ENCODE measurements at places on chromosomes 7 and 10. TPM values are rescaled to one million over a fixed set of nuclear protein-coding genes. Genes with fewer than 3 reads are reported as not detected.

GRCh38 chr7:259751-260405, 30.1 kb upstream of the FOXL3 start:
- no peak for DNase-seq
- H3K36me3 ChIP-seq: peaks cover 18% of the 10 kb centered on the region
- no peaks in the 10 kb centered on the region for H3K27me3 ChIP-seq

DNA sequence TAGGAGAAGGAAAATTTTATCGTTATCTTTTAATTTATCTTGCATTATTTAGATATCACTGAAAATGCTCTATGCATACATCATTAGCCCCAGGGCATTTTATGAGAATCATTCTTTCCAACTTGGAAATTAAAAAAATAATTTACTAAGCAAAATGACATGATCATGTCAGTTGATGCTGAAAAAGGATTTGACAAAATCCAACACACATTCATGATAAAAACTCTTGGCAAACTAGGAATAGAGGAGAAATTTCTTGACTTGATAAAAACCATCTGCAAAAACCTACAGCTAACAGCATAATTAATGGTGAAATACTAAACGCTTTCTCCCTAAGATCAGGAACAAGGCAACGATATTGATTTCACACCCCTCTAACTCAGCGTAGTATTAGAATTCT, 40.2 kb upstream of the RSU1 start:
- H3K27ac ChIP-seq: no peak overlapping the region

The AGR3 gene
- 2.1 TPM for total RNA-seq

GRCh38 chr10:79223091-79224048, 123.9 kb upstream of the PPIF start:
- peaks cover 45% of the 10 kb centered on the region for H3K4me1 ChIP-seq
- H3K4me3 ChIP-seq: no peak overlapping the region
- peak overlapping the region; percentile 92 for H3K27ac ChIP-seq
- peaks cover 14% of the 10 kb centered on the region for H3K36me3 ChIP-seq
- H3K27me3 ChIP-seq: no peaks in the 10 kb centered on the region

The NUTM2E gene
- 0.78 TPM for total RNA-seq

- peaks cover 16% of the 10 kb centered on the region for H3K4me1 ChIP-seq
- H3K27me3 ChIP-seq: no peaks in the 10 kb centered on the region
- no peak overlapping the region for H3K4me3 ChIP-seq
- no peak for DNase-seq
- peaks cover 35% of the 10 kb centered on the region for H3K36me3 ChIP-seq
These were observed 16.2 kb downstream of the OPTN start for GRCh38 chr10:13115832-13116803.

GRCh38 chr7:150564006-150564405, 3.2 kb upstream of the GIMAP4 start:
- no peaks in the 10 kb centered on the region for H3K4me1 ChIP-seq
- no peak overlapping the region for H3K4me3 ChIP-seq
- no peak for DNase-seq
- H3K27ac ChIP-seq: no peak overlapping the region

The EMX2 gene
- 2.8 TPM for total RNA-seq

DNA sequence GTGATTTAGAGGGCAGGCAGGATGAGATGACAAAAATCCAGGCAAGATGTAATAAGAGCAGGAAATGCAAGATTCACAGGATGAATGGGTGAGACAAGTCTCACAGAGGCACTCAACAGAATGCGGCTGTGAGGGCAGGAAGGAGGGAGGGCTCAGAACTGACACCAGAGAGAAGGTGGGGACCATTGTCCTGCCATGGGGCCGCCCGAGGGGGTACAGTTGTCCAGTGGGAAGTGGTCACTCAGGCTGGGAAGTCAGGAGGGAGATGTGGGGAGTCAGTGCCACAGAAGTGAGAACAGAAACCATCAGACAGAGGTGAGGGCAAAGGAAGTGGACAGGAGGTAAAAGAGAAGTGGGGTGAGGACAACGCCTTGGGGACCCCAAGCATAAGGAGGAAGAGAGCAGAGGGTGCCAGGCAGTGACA, 8.9 kb downstream of the HIP1 start:
- H3K27ac ChIP-seq: no peak overlapping the region
- DNase-seq: no peak
- no peaks in the 10 kb centered on the region for H3K27me3 ChIP-seq
- peaks cover 18% of the 10 kb centered on the region for H3K4me1 ChIP-seq
- H3K4me3 ChIP-seq: no peak overlapping the region
- no peaks in the 10 kb centered on the region for H3K36me3 ChIP-seq

GRCh38 chr7:112356596-112356995, 93.7 kb upstream of the IFRD1 start:
- H3K36me3 ChIP-seq: no peaks in the 10 kb centered on the region
- peaks cover 6% of the 10 kb centered on the region for H3K4me1 ChIP-seq
- H3K27ac ChIP-seq: no peak overlapping the region
- H3K4me3 ChIP-seq: no peak overlapping the region

DNA sequence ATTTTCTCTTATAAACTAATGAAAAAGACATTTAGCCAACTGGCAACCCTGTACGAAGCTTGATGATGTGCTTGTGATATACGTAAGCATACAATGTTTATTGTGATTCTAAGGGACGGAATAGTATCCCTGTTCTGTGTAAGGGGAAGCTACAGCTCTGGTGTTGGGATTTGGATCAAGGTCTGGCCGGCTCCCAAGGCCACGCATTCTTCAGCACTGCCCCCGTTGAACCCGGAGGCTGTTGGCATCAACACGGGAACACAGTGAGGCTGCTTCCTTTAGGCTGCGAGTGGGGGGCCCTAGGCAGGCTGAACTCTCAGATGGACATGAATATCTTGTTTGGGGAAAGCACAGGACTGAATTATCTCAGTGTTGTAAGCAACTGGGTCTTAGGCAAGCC, 180.6 kb downstream of the CAMK1D start:
- no peaks in the 10 kb centered on the region for H3K4me1 ChIP-seq
- no peak overlapping the region for H3K27ac ChIP-seq
- H3K4me3 ChIP-seq: no peak overlapping the region
- peaks cover 4% of the 10 kb centered on the region for H3K27me3 ChIP-seq
- peaks cover 3% of the 10 kb centered on the region for H3K36me3 ChIP-seq

DNA sequence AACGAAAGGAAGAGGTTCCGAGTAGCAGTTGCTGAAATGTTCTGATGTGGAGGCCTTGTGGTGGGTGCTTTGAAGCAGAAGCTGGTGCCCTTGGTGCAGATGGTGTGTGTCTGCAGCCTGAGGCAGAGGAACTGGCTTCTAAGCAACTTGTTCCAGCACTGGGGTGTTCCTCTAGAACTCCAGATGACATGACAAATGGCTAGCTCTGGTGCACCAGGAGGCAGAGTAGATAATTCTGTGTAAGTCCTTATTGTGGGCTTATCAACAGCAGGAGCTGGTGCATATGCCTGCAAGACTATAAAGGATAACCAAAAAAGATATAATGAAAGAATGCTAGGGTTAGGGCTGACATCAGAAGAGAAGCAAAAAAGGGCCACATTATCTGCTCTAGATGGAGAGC, 76.5 kb downstream of the ARL5B start:
- H3K36me3 ChIP-seq: no peaks in the 10 kb centered on the region
- no peak overlapping the region for H3K27ac ChIP-seq
- H3K4me1 ChIP-seq: no peaks in the 10 kb centered on the region
- no peak overlapping the region for H3K4me3 ChIP-seq

The GBX1 gene
- total RNA-seq: 0.20 TPM

The TMEM196 gene
- total RNA-seq: not detected

- H3K27ac ChIP-seq: no peak overlapping the region
- H3K4me3 ChIP-seq: no peak overlapping the region
- H3K27me3 ChIP-seq: no peaks in the 10 kb centered on the region
- H3K36me3 ChIP-seq: peaks cover 19% of the 10 kb centered on the region
These were observed 61.6 kb upstream of the ADRA2A start for GRCh38 chr10:111015181-111015580.

DNA sequence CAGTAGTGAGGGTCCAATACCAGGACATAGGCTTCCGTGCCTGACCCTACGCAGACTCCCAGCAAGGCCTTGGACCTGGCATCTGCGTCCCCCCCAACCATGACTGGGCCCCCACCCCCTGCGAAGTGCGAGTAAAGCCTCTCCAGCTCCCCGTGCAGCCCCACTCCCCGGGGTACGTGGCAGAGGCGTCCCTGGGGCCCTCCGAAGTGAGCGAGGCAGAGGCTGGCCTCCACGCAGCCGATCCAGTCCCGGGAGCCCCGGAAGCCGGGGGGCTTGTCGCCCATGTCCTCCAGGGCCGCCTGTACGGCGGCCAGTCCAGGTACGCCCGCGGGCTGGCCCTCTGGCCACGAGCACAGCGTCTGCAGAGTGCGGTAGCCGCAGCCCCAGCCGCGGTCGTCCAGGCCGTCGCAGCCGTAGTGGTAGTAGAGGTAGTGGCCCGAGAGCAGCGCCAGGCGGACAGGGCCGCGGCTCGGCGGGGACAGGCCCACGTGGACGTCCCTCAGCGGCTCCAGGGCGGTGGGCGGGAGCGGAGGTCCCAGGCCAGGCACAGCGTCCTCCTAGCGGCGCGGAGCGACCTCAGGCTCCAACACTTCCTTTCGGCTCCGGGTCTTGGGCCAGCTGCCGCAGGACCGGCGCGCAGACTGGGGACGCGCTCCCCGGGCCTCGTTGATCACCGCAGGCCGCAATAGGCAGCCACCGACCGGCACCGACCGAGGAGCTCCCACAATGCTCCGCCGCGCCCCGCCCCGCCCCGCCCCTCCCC, at the start of gene UFSP1:
Gene UFSP1, minus strand, starts transcription at position 728 of the 763 bp plus-strand sequence. Its CDS starts 444 bp downstream, at position 284.
- H3K4me3 ChIP-seq: peak within 1 kb of the TSS; percentile 77
- H3K4me1 ChIP-seq: peaks cover 38% of the 10 kb centered on the region
- H3K27me3 ChIP-seq: no peaks in the 10 kb centered on the region
- peaks cover 34% of the 10 kb centered on the region for H3K36me3 ChIP-seq
- H3K27ac ChIP-seq: peak within 1 kb of the TSS; percentile 98

The GPRIN2 gene
- total RNA-seq: 20.3 TPM

DNA sequence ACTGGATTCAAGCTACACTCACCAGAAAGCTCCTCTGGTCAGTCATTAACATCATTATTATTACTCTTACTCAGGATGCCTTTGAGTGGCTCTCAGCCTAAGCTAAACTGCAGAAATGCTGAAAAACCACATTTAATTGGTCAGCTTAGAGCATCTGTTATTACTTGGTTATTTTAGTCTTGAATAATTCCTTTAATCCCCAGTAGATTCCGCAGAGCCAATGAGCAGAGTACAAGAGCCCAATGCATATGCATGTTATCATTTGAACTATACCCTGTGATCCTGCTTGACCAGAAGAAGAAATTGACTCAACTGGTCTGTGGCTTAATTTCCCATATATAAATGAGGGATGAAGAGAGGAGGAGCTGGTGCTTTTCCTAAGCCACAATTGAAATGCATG, 417.6 kb upstream of the C7orf33 start:
- peaks cover 8% of the 10 kb centered on the region for H3K4me1 ChIP-seq
- no peak overlapping the region for H3K27ac ChIP-seq
- H3K27me3 ChIP-seq: peaks cover 31% of the 10 kb centered on the region
- no peak overlapping the region for H3K4me3 ChIP-seq

DNA sequence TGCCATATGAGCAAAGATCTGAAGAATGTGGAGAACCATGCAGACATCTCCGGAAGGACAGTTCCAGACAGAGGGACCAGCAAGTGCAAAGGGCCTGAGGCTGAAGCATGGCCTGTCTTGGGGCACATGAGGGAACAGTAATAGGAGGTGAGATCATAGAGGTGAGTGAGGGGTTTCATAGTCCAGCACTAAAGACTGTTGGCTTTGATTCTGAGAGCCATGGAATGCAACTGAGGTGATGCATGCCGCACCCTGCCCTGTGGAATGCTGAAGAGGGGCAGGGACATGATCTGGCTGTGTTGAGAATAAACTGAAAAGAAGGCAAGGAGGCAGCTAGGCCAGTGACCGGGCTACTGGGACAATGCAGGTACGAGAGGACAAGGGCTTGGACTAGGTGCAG, 253.1 kb upstream of the KLF14 start:
- H3K36me3 ChIP-seq: no peaks in the 10 kb centered on the region
- peak overlapping the region; percentile 49 for H3K27ac ChIP-seq
- no peaks in the 10 kb centered on the region for H3K27me3 ChIP-seq
- peaks cover 17% of the 10 kb centered on the region for H3K4me1 ChIP-seq
- H3K4me3 ChIP-seq: no peak overlapping the region

DNA sequence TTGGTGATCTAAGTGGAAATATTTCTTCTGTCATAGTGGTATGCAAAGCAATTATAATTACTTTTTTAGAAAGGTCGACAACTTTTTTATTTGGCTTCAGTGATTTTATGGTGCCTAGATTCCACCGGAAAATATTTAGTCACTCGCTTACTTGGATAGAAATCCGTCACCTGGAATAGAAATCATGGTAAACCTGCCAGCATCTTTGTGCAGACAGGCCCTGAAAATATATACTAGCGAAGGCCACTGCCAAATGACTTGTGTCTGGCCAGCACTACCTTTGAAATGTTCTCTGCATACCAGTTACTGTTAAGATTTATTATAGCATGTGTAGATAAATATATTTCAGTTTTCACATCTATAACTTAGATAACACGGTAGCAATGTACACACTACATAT, 226.4 kb downstream of the AGMO start:
- H3K36me3 ChIP-seq: peaks cover 3% of the 10 kb centered on the region
- no peak for DNase-seq
- no peaks in the 10 kb centered on the region for H3K27me3 ChIP-seq
- no peak overlapping the region for H3K4me3 ChIP-seq
- peaks cover 21% of the 10 kb centered on the region for H3K4me1 ChIP-seq

DNA sequence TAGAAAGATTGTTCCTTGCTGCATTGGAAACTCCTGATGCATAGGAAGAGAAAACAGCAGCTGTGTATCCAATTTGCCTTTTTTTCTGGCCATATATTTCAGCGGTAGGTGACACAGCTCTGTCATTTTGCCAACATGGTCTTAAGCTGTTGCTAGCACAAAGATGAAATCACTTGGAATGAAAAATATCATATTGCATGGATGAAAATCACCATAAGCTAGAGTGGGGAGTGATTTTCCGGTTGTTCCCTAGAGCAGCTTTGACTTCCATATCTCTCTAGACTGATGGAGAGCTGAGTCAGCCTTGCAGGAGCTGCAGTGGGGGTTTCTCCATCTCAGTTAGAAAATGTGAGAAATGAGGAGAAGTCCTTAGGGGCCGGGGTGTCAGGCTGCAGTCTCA, 38.3 kb upstream of the BTBD16 start:
- no peak for DNase-seq
- H3K4me1 ChIP-seq: peaks cover 15% of the 10 kb centered on the region
- H3K27ac ChIP-seq: no peak overlapping the region
- H3K27me3 ChIP-seq: no peaks in the 10 kb centered on the region
- H3K4me3 ChIP-seq: no peak overlapping the region

DNA sequence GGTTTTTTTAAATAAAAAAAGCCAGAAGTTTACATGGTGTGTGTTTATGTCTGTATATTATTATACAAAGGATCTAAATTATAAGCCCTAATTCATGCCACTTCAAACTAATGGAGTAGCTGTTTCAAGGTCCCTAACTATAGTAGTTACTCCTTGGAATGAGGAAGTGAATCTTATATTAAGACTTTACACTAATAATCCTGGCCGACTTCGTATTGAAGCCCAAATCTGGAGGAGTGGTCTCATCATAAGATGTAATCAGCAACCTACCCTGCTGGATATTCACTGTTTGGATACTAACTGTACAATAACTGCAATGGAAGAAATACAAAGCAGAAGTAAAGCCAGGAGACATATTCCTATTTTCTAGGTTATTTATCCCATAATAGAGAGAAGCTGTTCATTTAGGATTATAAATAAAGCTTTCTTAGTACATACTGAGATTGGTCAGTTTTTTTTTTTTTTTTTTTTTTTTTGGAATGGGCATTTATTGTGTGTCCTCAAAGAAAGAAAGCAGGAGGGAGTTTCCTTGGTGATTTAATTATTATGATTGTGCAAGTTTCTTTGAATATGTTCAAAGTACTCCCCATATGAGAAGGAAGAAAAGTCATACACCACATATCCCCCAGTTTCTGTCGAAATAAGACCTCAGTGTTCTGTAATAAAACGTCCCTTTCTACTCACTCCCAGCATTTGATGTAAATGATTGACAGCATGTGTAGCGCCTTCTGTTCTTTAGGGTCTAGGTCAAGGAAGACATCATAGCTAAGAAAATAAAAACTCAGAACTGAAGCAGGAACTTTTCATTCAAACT, 397.8 kb downstream of the EXOC4 start:
- no peak overlapping the region for H3K4me3 ChIP-seq
- H3K4me1 ChIP-seq: peaks cover 25% of the 10 kb centered on the region
- DNase-seq: no peak
- peaks cover 7% of the 10 kb centered on the region for H3K27me3 ChIP-seq
- H3K36me3 ChIP-seq: no peaks in the 10 kb centered on the region
